ENCODE measurements at places on chromosomes 16 and 17.
A peak's percentile ranks its signal among the peaks of the same experiment; 100 is the strongest.

DNA sequence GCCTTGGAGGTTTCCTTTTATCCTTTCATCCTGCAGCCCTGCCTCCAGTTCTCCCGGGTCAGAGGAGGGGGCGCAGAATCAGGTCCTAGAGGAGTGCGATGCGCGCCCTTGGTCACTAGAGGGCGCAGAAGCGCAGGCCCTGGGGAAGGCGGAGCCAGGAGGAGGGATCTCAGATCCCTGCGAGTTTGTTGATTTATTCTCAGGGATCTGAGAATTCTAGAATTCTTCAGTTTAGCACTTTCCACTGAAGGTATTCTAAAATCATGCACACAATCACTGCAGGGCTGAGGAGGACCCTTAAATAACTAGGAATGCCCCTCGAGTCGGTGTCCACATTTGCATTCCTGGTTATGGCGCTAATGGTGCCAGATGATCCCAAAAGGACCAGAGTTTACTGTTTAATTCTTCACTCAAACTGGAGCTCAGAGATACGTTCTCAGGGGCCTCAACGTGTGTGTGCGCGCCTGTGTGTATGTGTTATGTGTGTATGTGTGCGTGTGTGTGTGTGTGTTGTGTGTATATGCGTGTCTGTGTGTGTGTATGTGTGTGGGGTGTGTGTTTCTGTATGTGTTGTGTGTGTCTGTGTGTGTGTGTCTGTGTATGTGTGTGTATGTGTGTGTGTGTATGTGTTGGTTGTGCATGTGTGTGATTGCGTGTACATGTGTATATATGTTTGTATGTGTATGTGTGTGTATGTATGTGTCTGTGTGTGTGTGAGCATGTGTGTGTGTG is 6.9 kb upstream of the ELAC2 start:
- DNase-seq = no peak

DNA sequence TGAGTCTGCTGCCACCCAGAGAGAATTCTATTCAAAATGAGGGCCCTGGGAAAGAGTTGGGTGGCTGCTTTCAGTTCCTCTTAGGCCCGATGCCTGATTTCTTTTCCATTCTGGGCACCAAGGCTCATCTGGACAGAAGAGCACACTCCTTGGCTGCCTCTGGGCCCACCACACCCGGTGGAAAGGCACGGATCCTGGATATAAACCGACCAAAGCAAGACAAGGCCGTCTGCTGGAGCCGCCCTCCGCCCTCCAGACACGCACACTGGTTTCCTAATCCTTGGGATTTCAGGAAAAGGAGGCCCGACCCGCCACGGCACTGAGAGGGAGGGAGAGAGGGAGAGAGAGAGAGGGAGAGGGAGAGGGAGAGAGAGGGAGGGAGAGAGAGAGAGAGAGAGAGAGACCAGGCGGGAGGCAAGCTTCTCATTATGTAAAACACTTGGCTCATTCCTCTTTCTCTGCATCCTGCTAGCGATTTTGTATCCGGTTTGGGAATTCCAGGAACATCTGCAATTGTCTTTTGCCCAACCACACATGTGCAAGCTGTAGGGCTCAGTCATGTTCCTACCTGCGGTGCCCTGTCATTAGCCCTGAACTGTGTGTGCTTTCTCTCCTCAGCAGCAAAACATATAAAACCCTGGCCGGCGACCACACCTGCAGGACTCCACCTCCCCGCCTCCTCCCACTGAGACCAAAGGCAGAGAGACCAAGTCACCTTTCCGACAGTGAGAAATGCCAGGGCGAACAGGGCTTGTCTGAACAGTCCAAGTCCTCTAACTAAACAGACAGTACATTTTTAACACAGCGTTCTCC is 347.2 kb downstream of the SOX9 start:
- no peak for DNase-seq

GRCh38 chr17:48871551-48872351 is 20.8 kb upstream of the ATP5MC1 start:
- no peak for DNase-seq

GRCh38 chr17:36482611-36483504 is 3.6 kb upstream of the ZNHIT3 start:
- DNase-seq = peak; percentile 88

GRCh38 chr17:64326420-64327054 is 63.5 kb upstream of the TEX2 start:
- DNase-seq = no peak

- peak; percentile 12 for DNase-seq
Measured at GRCh38 chr16:4673387-4674046, 19.8 kb upstream of the NUDT16L1 start.

- DNase-seq = no peak
Measured at GRCh38 chr16:79595231-79595641, 5.3 kb downstream of the MAF start.

DNA sequence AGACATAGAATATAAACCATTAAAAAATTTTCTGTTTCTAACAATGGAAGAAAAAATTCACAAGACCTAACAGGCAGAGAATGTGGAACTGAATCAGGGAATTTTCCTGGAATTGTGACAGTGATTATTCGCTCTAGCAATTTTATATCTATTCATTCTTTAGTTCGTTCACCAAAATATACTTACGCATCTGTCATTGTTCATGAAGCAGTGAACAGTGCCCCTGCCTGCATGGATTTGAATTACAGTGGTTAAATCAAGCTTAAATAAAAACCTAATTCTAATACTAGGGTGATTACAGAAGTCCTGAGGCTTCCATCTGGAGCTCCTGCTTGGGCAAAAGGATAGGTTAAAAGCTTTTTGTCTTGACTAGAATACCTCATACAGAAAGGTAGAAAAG is 48.6 kb downstream of the ABCA8 start:
- no peak for DNase-seq

GRCh38 chr16:3730161-3731125 is 13.1 kb upstream of the TRAP1 start:
- DNase-seq = no peak

- no peak for DNase-seq
Measured at GRCh38 chr16:88055356-88055755, 104.1 kb downstream of the BANP start.

GRCh38 chr17:49255125-49255524 is 24.5 kb upstream of the PHOSPHO1 start:
- no peak for DNase-seq

- DNase-seq = peak; percentile 61
Measured at GRCh38 chr16:84699712-84700445, at the start of gene USP10. Gene USP10, plus strand, starts transcription at chr16:84700000. Its CDS starts 91 bp downstream, at chr16:84700091.

DNA sequence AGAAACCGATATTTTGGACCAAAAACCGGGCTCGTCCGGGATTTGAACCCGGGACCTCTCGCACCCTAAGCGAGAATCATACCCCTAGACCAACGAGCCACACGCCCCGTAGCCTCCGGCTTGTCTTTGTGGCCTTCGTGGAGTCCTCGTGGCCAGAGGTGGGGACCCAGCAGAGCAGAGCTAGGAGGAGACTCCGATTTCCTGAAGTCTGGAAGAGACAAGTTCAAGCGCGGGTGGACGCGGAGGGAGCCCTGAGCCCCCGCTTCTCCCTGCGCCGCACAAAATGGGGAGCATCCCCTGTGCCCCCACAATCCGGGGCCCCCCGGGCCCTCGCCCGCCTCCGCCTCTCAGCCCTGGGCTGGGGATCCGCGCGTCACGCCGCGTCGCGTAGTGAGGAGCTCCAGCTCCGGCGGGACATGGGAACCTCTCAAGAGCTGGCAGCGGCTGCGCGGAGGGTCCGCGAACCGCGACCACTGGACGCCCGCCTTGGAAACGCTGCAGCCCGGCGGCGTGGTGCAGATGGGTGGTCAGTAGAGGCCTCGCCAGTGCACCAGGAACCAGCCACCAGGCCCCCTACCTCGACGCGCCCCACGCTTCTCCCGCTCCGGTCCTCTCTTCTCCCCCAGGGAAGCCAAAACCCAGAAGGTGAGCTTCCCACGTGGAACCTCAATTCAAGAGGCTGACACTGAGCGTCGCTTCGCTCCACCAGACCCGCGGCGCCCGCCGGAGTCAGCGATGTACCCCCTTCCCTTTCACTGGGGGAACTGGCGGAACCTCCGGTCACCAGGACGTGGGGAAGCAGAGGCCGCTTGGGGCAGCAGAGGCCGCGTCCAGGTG is 5.2 kb upstream of the OR1F1 start:
- no peak for DNase-seq

GRCh38 chr16:1361685-1362360 is 10.1 kb downstream of the GNPTG start:
- DNase-seq = no peak

GRCh38 chr16:85968041-85968920 is 69.3 kb downstream of the IRF8 start:
- DNase-seq = no peak

- no peak for DNase-seq
Measured at GRCh38 chr16:4206680-4207079, 35.2 kb downstream of the SRL start.

GRCh38 chr17:39376434-39376833 is 25.0 kb downstream of the FBXL20 start:
- no peak for DNase-seq

DNA sequence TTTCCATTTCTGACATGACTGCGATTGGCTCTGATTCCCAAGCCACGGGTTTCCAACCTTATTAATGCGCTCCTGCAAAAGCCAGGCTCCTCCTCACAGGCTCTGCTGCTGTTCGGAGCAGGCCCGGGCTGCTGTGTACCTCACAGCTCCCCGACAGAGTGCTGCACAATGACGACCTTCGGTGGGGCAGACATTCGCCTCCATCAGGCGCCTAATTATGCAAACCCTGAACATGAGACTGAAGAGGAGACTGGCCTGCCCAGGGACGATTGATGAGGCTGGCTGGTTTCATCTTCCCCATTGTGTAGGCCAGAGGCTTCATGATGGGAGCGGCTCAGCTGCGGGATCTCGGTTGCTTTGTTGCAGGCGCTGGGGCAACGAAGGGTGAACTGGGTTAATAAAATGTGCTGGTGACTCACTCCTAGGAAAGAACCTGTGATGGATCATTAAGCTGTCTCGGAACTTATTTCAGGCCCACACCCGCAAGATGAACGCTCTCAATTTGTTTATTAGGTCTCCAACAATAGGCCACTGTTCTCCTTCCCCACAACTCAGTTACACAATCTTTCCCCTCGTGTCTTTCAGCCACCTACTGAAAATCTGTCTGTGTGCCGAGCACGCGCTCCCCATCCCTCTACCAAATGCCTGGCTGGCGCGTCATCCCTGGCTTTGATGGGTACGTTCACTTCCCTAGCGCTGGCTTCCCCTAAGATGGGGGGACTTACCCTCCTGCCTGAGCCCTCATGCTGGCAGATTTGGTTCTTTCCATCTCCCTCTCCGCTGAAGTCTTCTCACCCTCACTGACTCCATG is 27.2 kb upstream of the TOB1 start:
- DNase-seq = peak; percentile 78

- no peak for DNase-seq
Measured at GRCh38 chr16:15932939-15933338, 16.5 kb upstream of the ABCC1 start.

DNA sequence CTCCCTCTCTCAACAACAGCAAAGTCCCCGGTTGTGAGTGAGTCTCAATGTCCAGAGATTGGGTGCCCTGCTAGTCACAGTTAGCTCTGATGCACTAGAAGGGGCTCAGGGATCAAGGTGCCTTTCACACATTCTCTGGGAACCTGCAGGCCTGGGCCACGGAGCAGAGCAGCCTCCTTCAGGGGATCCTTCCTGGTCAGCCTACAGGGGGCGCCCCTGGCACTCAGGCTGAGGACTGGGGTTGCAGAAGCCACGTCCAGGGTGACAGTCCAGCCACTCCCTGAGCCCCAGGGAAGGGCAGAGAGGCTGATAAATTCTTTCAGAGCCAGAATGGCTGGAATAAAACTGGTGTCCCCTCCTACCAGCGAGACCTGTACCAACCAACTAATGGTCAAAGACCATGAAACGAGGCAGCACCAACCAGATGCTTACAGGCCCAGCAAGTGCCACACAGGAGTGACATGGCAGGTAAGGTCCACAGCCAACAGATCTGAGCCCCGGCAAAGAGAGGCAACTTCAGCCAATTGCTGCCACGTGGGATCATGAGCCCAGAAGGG is 43.5 kb downstream of the ST3GAL2 start:
- no peak for DNase-seq

DNA sequence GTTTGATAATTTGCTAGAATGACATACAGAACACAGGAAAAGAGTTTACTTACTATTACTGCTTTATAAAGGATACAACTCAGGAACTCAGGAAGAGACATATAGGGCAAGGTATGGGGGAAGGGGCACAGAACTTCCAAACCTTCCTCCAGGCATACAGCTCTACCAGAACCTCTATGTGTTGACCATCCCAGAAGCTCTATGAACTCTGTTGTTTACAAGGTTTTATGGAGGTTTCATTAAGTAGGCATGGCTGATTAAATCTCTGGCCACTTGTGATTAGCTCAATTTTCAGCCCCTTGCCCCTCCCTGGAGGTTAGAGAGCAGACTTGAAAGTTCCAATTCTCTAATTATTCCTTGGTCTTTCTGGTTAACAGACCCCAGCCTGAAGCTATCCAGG is 60.2 kb upstream of the C17orf78 start:
- DNase-seq = no peak

GRCh38 chr17:61384354-61384691 is 15.3 kb upstream of the TBX2 start:
- DNase-seq = no peak

DNA sequence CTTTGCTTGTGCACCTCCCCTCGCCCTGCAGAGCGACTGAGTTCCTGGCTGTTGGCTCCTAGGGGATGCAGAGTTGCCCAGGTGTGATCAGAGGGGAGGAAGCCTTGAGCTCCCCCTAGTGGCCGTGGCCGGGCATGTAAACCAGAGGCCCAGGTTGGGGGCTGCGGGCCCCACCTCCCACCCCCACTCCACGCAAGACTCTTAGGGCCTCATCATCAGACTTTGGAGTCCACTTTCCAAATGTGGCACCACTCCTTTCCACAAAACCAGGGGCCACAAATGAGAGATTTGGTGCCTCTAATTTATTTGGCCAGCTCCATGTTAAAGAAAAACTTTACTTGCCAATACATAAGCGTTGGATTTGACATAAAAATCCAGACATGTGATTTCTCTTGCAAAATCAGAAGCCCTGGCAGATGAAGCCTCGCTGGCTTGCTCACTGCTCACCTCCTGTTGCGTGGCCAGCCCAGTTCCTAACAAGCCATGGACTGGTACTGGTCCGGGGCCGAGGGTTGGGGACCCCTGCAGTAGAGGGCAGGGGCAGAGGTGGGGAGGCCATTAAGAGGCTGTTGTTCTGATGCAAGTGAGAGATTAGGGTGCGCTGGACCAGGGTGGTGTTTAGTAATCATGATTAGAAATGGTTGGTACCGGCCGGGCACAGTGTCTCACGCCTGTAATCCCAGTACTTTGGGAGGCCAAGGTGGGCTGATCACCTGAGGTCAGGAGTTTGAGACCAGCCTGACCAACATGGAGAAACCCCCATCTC is 28.7 kb upstream of the GAS7 start:
- no peak for DNase-seq

DNA sequence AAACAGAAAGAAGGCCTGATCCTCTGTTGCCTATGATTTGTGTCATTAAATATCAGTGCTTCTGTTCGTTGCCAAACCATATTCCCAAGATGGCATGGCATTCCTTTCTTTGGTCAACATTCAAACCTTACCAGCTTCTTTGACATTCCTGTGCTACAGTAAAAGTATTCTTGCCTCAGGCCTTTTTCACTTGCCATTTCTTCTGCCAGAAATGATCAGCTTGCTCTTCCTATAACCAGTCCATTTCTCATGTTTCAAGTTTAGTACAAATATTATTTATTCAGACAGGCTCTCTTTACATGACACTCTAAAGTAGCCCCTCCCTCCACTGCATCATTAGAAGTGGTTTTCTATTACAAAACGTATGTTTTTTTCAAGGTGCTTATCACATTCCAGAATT is 278.3 kb downstream of the KCNJ2 start:
- no peak for DNase-seq
